ENCODE measurements at places on chromosomes 3 and 15.

DNA sequence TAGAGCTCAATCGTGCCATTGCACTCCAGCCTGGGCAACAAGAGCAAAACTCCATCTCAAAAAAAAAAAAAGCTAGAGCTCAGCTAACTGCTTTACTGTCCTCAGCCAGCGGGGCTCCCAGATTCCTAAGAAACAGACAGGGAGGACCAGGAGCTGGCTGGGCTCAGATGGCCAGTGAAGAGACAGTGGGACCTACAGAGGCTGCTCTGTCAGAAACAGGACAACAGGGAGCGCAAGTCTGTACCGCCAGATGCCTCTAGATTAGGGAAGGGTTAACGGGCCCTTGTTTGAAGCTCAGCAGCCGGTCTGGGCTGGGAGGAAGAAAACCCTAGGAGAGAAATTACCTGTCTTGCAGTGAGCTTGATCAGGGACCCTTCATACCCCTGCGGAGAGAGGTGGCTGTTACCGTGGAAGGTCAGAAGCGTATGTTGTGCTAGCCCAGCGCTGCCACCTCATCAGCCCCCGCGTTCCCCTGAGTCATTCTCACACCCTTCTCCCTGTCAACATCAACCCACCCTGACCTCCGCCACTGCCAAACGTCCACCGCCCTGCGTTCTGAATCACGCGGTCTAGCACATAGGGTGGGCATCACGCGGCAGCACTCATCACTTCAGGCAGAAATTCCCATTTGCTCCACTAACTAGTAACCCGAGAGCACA lies 25.3 kb downstream of the RBPMS2 start:
- DNase-seq, result no peak

- DNase-seq, result peak; percentile 68
These were observed 24.9 kb downstream of the ABTB1 start for GRCh38 chr3:127697551-127698240.

GRCh38 chr3:172536505-172536904 lies 13.3 kb upstream of the TNFSF10 start:
- no peak for DNase-seq

GRCh38 chr3:146801492-146801891 lies 196.3 kb upstream of the PLSCR5 start:
- no peak for DNase-seq

- DNase-seq, result no peak
These were observed 126.3 kb upstream of the ABI3BP start for GRCh38 chr3:101119535-101119934.

- no peak for DNase-seq
These were observed 316.2 kb downstream of the PTPRG start for GRCh38 chr3:61877359-61878138.

GRCh38 chr3:183064475-183064874 lies 34.8 kb downstream of the MCCC1 start:
- no peak for DNase-seq

DNA sequence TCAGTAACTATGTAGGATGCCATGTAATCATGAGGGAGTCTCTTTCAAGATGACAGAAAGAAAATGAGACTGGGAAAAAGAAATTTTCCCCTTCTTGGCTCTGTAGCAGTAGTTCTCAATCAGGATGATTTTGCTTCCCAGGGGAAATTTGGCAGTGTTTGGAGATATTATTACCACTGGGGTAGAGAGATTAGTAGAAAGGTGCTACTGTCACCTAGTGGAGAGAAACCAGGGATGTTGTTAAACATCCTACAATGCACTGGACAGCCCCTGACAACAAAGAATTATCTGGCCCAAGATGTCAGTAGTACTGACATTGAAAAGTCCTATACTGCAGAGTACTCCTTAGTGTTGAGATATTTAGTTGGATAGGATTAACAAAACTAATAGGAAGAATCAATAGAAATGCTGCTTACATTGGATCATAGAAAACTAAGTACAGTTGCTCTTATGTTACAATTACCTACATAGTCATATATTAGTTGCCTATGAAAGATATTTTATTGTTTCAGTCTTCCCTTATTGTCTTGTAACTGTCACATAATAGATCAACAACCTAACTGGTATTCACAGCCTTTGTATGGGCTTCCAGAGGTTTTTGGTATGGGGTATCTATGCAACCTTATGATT lies 433.3 kb downstream of the RAP2B start:
- peak; percentile 41 for DNase-seq

GRCh38 chr15:25022233-25022632 lies 67.4 kb downstream of the SNRPN start:
- DNase-seq, result no peak

DNA sequence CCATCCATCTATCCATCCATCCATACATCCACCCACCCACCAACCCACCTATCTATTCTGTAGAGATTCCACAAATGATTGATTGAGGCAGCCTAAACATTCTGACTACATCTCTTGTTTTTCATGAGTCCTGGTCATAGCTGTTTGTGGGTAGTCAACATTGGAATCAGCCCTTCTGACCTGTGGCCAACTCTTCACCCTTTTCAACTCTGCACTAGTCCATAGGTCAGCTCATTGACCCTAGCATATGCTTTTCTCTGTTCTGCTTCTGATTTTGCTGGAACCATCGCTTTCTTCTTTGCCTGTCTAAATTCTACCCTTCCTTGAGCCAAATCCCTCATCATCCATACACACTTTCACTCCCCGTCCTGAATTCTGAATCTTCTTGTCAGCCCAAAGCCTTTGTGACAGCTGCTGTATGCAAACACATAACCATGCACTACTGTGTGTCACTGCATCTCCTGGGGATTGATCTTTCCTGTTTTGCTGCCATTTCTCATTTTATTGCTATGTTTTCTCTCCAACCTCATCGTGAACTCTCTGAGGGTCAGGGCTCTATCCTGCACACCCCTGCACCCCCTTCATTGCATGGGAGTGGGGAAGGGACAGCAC lies 16.8 kb upstream of the KCTD6 start:
- no peak for DNase-seq

- DNase-seq, result no peak
These were observed 11.6 kb downstream of the SCN5A start for GRCh38 chr3:38637906-38638305.

DNA sequence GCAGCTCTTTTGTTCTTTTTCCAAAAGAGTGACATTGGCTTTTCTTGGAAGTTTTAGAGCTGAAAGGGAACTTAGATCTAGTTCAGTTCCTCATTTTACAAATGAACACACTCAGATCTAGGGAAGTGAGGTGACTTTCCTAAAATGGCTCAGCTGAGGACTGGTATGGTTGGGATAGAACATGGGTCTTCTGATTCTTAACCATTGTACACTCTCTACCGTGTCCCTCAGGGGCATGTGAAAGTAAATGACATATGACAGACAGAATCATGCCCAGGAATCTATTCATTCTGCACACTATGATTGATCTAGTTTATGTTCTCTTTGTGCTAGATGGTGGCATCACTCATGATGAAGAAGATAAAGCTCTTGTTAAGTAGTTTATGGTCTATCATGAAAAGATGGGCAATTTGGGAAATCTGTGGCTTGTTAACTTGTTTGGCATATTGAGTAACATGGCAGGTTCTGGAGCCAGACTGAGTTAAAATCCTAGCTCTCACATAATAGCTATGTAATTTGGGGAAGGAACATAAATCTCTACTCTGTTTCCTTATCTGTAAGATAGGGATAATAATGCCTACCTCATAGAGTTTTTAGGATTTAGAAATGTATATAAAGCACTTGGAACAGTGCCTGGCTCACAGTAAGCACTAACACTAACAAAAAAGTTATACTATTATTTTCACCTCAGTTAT lies 30.9 kb downstream of the UBE2E1 start:
- no peak for DNase-seq

DNA sequence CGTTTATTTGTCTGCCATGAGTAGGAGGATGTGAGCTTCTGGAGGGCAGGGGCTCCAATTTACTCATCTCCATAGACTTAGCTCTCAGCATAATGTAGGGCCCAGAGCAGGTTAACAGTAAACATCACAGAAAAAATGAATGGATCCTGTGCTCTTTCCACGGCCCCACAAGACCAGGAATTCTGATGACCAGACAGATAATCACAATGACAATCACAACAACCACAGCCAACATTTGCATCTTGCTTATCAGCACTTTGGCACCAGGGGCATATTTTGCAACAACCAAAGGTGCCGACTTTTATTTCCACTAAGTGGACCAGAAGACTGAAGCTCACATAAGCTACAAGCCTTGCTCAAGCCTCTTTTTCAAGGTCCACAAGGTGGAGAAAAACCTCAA lies 68.9 kb upstream of the ANKRD34C start:
- DNase-seq, result no peak

DNA sequence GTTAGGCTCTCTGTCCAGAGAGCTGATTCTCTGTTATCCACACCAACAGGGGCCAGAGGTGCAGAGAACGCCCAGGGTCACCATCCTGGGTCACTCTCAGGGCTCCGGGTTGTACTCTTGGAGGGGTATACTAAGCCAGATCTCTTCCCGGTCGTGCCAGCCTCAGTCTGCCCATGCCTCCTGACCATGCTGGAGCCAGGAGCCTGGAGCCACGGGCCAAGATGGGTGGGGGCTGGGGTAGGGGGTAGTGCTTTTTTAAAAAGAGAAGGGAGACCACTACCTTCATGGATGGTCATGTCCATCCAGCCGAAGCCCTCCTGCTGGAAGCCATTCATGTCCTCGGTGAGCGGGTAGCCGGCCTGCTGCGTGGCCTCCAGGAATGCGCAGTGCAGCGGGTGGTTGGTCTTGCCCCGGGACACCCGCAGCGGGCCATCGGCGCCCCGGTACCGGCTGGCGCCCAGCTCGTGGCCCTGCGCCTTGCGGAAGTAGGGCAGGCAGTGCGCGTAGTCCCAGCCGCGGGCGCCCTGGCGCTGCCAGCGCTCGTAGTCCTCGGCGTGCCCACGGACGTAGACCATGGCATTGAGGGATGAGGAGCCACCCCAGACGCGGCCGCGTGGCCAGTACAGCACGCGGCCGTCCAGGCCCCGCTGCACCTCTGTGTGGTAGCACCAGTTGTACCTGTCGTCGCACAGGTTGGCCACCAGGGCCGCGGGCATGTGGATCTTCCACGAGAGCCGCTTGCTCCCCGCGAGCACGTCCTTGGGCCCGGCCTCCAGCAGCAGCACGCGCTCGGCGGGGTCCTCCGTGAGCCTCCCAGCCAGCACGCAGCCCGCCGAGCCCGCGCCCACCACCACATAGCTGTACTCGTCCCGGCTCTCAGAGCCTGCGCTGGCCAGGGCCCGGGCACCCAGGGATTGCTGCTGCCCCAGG lies 22.9 kb downstream of the CHDH start:
- DNase-seq, result no peak

DNA sequence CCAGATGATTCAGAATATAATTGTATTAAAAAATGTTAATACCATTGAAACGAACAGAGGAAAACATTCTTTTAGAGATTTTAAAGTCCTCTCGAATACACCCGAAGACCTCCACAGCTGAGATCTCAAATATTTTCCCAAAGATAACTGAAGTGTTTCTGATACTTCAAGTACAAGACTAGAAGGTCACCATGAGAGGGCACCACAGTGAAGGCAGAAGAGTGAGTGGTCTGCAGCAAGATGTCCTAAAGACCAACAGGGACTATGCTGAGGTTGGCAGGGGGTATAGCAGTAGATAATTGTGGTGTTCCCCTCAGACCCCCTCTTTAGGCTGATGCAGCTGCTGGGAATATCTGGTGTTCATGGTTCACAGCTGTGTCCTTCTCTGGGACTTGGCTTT lies 156.5 kb downstream of the PDCD6IP start:
- DNase-seq, result no peak

DNA sequence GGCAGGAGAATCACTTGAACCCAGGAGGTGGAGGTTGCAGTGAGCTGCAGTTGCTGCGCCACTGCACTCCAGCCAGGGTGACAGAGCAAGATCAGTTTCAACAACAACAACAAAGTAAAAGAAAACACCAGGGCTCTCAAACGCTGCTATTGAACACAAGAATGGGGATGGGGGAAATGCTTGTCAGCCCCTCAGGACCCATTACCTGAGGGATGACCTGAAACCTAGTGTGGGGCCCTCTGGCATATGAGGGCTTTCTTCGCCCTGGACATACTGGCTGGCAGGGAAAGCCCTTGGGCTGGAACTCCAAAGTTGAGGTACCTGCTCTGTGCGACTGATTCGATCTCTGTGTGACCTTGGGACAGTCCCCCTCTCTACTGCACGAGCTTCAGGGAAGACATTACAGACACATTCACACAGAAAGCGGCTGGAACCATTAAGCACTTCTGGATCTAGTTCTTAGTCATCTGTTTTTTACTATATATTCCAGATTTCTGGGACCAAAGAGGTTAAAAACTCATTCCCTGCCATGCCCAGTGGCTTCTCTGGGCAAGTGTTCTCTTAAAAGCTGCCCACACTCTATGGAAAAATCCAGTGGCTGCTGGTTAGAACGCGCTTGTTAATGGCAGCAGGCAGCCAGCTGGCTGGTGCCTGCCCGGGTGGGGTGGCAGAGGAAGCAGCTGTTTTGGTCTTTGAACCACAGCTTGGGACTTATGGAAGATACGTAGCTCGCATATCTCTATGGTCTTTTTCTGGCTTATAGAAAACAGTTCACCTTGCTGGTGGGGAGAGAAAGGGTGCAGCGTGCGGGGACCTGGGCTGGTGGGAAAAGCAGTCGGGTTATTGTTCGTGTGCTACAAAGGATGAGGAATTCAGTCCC lies 57.2 kb downstream of the ATP1B3 start:
- DNase-seq, result no peak

DNA sequence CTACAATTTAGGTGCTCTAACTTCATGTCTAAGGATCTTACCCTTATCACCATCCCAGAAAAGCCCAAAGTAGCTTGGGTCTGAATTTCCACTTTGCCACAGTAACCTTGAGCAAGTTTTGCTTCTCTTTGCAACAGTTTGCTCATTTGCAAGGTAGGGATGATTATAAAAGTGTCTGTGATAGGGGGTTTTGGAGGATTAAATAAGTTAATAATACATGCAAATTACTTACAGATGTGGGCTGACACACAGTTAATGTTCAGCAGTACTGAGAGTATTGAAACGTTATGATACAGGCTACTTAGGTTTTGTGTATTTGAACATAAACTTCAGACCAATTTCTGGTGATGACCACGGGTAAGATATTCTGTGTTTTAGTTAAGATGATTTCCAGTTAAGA lies 444.7 kb upstream of the TPRG1 start:
- DNase-seq, result no peak

GRCh38 chr3:148600902-148601765 lies 96.6 kb upstream of the AGTR1 start:
- no peak for DNase-seq

DNA sequence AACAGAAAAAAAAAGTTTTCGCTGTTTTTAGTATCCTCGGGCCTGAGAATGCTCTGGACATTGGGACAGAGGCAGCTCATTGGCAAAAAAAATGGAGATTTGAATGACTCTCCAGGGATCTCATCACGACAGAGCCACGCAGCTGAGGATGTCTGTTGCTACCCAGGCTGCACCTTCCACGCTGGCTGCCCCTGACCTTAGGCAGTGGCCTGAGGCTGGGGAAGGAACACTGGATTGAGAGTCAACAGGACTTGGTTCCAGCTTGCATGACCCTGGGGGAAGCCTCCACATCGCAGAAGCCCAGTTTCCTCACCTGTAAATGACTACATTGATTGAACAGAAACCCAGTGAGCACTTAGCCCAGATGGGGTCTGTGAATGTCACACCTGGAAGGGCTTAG lies 8.7 kb upstream of the ACSBG1 start:
- DNase-seq, result no peak

- no peak for DNase-seq
These were observed 90.4 kb downstream of the BDH1 start for GRCh38 chr3:197465197-197465995.

Data from CD4-positive, alpha-beta T cell treated with Interleukin-17A for 1 hour (primary cell).